NCI-H345 (cell line): ENCODE measurements at places on chromosomes 2 and 18.

DNA sequence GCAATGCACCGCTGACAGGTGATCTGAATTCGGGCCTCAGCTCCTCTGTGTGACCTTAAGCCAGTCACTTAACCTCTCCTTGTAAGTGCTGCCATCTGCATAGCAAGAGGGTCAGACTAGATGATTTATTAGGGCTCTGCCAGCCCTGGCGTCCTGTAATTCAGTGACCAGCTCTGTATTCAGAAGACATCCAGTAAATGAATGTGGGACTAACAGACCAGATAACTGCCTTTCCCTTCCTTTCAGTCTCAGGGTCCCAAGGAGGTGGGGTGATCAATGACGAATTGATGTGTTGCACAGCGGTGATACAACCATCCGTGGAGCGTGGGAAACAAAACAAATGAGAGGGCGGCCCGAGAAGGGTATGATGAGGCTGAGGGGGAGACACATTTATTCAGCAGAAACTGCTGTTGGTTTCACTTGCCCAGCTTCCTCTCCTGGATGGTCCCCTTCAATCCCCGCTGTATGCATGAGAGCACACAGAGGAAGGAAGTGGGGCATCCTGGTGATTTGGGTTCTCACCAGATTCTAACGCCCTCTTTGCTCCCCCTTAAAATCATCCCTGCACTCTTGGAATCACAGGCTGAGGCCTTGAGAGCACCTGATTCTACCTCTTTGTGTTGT, 92.8 kb downstream of the VIT start:
- DNase-seq, result no peak

DNA sequence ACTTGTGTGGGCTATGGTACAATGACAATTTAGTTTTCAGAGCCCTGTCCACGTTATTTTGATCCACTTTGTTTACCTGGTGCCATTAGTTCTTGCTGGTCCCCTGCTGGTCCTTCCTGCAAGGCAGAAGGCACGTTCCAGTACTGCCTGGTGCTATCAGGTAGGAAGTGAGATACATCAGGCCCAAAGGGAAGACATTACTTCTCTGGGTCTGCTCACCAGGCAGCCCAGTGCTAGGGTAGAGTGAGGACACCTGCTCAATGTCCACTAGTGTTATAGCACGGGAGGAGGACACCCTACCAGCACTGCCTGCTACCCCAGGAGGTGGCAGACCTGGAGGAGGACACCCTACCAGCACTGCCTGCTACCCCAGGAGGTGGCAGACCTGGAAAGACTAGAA, 23.7 kb downstream of the MARCO start:
- no peak for DNase-seq

GRCh38 chr2:239029958-239030357, 182.1 kb downstream of the TWIST2 start:
- no peak for DNase-seq

DNA sequence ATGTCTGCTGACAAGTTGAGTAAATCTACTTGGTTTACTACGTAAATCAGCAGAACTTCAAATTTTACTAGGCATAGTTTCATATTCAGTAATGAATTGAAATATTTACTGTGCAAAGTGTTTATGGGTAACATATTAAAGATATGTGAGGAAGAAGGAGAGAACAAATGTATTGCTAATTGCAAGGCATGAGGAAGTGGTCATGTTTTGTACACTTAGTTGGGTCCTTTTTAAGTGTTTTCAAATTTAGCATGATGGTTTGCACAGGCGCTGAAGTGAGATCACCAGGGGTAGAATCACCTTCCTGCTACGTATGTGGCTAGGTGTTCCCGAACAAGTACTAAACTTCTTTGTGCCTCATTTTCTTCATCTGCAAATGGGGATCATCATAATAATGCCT, 1534.4 kb downstream of the LRP1B start:
- no peak for DNase-seq

- no peak for DNase-seq
These were observed 18.8 kb downstream of the TMEM18 start for GRCh38 chr2:658426-658825.

GRCh38 chr2:164779383-164780057, 62.1 kb downstream of the COBLL1 start:
- no peak for DNase-seq

DNA sequence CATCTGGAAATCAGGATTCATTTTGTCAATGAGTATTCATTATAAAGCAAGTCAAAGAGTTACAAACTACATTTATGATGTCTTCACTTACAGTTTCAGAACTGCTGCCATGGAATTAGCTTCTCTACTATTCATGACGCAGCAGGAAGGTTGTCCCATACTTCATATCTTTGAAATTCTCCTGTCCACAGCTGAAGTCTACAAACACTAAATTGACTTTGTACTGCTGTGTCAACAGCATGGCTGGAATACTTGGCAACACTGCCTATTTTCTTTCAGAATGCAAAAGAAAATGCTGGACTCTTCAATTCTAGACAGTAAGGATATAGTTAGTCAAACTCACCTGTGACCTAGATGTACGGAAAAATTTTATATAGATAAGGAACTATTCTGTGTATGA, 44.6 kb upstream of the UNC80 start:
- DNase-seq, result no peak

GRCh38 chr2:150485114-150485870, 2.2 kb downstream of the RND3 start:
- peak; percentile 85 for DNase-seq

DNA sequence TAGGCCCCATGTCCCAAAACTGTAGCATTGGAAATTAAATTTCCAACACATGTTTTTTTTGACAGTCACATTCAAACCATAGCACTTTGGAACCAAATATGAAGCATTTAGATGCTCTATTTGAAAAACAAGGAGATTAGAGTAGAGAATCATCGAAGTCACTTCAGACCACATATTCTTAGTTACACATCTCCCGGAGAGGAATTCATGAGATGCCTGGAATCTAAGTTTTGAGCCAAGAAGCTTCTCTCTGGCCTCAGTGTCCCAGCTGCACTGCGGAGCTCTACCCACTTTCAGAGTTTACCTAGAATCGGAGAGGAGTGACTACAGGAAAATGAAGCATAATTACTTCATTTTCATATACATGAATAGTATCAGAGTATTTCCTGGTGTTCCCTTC, 385.9 kb downstream of the TNS1 start:
- no peak for DNase-seq

- no peak for DNase-seq
These were observed 20.9 kb downstream of the SLC30A3 start for GRCh38 chr2:27241761-27242613.

DNA sequence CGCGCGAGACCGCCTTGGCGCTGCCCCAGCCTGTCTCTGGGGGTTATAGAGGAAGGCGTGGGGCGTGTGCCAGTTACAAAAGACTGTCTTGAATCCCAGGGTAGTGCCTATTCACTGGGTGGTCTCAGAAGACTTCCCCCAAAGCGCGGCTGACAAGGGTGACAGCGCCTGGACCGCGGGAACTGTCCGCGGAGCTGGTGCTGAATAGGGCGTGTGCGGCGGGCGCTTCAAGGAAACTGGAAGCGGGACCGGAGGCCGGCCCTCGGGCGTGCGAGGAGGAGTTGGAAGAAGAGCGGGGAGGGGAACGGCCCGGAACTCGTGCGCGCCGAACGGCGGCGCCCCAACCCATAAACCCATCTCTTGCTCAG, 2.3 kb downstream of the EGR4 start:
- no peak for DNase-seq

DNA sequence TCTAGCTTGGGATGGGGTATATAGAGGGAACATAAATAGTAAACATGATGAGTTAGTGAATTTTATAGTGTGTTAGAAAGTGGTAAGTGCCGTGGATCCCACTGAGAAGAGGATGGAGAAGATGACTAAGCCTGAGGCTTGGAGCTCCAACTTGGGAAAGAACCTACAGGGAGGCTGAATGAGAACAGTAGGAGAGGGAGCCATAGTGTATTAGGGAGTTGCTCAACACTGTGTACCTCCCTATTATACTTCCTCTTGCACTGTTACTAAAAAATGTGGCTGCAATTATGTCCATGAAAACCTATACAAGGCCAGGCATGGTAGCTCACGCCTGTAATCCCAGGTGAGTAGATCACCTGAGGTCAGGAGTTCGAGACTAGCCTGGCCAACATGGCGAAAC, 2.9 kb upstream of the SLC19A3 start:
- no peak for DNase-seq

DNA sequence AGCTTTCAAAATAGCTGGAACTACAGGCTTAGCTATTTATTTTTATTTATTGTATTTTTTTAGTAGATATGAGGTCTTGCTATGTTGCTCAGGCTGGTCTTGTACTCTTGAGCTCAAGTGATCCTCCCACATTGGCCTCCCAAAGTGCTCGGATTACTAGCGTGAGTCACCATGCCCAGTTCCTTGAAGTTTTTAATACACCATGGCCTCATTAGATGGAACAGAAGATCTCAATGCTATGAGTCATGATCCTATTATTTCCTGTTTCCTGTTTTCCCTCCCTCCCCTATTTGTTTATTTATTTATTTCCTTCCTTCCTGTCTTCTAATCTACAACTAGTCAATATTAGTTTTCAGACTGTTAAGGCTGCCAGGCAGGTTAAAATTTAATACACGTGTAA, 309.0 kb downstream of the CMPK2 start:
- DNase-seq, result no peak

DNA sequence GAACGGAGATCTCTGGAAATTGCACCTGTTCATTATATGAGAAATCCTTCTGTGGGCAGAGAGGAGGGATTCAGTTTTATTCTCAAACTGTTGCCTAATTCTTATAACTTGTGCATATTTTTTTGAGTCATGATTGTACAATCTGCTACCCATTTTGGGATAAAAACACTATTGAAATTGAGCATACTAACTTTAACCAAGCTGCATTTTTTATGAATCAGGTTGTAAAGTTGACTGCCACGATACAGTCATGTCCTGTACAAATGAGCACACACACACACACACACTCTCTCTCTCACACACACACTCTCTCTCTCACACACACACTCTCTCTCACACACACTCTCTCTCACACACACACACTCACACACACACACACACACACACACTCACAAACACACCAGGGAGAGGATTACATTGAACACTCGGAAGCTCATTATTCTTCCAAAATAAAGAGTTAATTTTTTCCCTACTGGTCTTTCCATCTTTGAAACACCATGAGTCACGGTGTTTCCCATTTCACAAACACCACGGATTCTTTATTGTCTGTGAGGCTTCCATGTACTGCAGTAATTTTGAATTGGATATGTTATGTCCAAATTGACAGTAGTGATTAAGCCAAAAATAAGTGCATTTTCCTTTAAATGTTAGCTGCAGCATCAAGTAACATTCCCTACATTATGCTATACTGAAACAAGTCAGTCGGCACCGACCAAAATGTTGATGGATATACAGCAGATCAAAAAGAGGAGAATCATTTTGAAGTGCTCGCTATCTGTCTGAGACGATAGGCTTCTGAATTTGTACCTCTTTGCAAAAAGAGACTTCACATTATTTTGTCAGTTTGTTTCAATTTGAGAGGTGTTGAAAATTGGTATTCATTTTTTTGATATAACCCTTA, 216.9 kb downstream of the ARHGAP15 start:
- DNase-seq, result no peak

DNA sequence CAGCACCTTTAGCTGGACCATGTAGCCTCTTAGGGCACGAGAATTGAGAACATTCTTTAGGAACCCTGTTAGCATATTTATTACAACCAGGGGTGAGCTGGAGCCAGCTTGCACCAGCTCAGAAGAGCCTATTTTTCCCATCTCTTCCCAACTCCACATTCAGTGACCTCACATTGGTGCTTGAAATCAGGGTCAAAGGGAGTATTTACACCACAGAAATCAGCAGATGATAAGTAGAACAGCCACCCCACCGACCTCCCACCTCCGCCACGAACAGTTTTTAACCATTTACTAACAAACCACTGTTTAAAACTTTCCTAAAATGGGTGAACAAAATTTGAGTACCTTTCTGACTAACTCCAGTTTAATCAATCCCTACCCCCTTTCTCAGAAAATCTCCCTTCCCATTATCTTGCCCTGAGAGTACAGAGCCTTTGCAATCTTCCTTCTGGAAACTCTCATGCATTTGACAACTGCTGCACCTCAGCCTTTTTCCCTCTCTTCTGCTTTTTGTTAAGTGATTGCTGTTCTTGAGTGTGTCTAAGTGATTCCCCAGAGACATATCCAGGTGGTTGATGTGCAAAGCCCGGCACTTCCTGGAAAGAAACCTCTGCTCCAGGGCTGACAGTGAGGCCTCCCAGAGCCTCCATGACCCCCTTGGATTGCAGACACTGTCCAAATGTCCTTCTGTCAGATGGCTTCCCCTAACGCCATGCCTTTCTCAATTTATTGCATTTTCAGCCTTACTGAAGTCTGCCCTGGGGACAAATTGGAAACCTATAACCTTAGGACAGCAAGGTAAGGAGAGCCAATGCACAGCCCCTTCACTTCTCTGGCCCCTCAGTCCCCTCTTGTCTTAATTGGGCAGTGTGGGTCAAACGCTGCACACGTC, 389.5 kb upstream of the TNP1 start:
- DNase-seq, result no peak

GRCh38 chr18:46294318-46294717, 190.1 kb downstream of the HAUS1 start:
- DNase-seq, result no peak

- no peak for DNase-seq
These were observed 331.7 kb downstream of the GBX2 start for GRCh38 chr2:235836491-235836911.

DNA sequence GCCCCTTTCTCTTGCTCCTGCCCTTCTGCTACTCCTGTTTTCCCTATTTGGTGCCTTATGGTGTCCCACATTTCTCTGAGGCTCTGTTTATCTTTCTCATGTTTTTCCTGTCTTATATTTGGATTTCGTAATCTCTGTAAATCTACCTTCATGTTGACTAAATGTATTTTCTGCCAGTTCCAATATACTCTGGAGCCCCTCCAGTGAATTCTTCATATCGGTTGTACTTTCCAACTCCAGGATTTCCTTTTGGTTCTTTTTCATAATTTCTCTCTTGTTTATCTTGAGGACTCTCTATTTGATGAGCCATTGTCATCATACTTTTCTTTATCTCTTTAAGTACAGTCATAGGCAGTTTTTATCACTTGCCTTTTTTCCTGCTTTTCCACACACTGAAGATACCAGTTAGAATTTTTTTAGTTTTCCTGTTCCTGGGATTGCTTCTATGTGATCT, 19.1 kb downstream of the SCLY start:
- no peak for DNase-seq

- DNase-seq, result no peak
These were observed 38.1 kb downstream of the NUP35 start for GRCh38 chr2:183162362-183162761.
